ENCODE measurements at places on chromosomes 1 and 21.

GRCh38 chr1:98538106-98538505, 123.4 kb upstream of the SNX7 start:
- DNase-seq: no peak

DNA sequence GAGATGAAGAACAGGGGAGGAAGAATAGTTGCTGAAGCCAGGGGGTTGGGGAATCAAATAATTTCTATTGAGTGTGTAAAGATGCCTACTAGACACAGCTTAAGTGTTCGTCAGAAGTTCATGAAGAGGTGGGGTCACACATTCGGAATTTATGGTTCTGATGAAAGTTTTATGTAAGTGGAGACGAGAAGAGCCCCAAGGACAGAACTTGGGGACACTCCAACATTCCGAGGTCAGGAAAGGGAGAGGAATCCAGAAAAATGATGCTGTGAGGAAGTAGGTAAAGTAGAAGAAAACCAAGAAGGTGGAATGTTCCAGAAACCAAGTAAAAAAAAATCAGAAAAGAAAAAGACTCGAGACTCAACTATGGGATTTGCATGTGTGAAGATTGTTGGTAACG, 272.5 kb downstream of the SIPA1L2 start:
- DNase-seq: no peak

GRCh38 chr1:105641407-105641806, 1415.1 kb upstream of the PRMT6 start:
- no peak for DNase-seq

GRCh38 chr1:185681034-185681633, 53.1 kb upstream of the HMCN1 start:
- no peak for DNase-seq

GRCh38 chr21:42148097-42148496, 70.8 kb upstream of the ABCG1 start:
- DNase-seq: no peak

DNA sequence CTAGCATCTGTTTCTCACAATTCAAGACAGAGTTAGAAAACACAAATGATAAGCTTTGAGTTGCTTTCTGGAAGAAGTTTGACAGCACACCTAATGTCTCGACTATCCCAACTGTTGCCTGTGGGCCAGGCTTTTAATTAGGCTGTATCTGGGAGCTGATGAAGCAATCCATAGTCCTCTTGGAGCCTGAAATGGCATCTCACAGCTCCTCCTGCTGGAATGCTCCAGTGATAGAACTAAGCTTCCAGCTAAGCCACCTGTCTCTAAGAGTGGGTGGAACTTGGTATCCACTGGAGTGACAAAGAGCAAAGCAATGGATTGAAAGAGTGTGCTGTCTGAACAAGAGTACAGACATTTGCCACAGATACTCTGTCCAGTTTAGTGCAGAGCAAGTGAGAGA, 605.3 kb upstream of the NR5A2 start:
- no peak for DNase-seq

DNA sequence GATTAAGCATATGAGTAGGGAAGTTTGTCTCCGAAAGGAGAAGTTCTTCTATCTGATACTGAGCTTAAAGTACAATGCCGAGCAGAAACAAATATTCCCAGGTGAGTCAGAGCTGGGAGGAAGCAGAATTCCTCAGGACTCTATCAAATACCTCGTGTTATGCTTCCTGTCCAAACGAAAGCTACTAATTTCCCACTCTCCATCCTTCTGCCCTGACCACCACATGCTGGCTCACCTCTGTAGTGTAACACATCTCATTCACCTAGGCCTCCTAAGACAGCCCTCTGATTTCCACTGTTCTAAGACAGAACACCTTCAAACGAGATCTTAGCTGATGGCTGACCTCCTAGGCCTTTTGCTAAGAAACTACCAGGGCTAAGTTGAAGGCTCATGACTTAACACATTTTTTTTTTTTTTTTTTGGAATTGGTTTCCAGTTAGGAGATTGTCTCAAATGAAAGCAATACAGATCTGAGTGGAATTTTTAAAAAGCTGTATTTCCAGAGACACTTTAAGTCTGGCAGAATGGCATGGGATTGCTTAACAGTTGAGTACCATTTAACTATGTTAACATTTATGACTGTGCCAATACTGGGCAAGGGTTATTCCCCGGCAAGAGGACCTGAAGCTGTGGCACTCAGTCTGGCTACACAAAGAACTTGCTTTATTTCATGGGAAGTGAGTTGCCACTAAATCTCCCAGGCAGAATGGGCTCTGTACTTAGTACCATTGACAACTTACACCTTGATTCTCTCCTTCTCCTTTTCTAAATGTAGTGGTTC, 583.4 kb downstream of the DPYD start:
- DNase-seq: no peak

DNA sequence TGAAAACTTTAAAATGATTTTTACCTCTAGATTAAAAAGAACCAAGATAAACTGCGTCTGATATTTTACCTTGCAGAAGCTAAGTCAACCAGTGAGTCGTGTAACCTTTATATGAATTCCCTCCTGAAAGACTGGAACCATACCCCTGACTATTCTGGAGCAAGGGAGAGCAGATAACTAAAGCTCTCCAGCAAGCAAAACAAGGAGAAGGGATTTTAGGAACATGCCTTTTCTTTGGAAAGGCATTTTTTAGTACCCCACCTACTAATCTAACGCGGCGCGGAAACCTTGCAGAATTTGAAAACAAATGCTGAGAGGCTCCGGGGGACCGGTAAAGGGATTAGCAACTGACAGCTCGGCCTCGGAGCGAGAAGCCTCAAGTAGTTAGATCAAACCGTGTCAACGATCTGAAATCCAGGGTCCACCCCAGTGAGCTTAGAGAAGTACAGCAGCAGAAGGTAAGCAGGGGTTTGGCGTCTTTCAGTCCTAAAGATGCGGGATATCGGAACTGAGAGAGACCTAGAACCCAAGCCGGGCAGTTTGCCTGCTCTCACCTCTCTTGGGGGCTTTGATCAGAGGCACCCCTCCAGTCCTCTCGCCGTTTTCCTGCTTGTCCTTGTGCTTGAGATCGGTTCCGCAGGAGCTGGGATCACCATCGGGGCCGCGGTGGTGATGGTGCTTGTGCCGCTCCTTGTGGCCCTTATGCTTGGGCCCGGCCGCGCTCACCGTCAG, 954 bp downstream of the RSBN1 start:
- no peak for DNase-seq

DNA sequence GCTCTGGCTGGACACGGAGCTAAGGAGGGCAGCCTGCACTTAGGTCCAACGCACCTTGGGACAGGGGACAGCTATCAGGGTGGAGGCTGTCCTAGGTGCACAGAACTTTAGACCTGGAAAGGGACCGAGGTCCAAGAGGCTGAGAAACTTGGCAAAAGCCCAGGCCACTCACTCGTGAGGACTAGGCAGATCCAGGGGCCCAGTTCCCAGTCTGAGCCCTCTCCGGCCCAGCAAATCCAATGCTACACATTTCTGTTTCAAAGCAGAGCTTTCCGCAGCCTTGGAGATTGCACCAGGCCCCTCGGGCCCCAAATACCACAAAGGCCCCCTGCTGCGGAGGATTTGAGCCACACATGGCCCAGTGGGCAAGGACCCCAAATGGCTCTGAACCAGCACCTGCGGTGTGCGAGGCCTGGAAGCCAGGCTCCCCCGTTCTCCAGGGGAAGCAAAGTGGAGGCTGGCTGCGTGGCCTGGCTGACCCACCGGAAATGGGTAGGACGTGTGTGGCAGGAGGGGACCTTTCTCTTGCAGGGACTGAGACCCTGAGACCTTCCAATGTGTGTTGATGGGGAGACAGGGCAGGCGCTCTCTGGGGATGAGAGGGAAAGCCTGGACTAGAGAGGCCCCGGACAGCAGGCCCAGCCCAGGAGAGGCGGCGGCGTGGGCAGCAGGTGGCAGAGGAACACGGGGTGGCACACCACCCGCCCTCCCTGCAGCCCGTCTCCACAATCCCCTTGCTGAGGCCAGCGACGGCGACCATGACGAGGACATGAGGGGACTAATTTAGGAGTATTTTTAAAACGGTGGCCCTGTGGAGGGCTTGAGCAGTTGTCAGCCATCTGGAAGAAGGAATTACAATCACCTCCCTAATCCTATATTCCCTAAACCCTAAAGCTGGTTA, 118.7 kb downstream of the CASZ1 start:
- no peak for DNase-seq

GRCh38 chr1:65525266-65526048, 105.0 kb downstream of the LEPR start:
- DNase-seq: no peak

DNA sequence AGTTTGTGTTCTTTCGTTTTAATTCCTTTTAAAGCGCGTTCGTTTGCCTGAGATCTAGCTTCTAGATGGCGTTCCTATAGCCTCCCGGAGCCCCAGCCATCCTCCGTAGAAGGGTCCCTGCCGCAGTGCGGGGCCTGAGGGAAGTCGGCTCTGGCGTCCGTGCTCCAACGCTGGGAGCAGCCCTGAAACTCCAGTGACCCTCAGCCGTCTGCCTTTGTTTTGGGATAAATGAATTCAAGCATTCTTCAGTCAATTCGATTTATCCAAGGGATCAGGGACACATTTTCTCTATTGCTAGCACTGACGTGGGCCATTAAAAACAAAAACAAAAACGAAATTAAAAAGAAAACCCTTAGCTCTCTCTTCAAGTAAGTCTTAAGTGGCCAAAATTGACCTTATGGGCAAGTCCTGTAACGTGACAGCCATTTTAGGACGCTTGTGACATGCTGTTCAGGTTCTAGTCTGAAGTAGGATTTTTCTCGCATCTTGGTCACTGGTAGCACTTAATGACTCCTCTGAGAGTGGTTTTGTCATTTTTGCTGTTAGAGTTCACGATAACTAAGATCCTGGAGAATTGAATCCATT, 742 bp upstream of the HSPA13 start:
- DNase-seq: no peak

- no peak for DNase-seq
Measured at GRCh38 chr21:36511484-36512220, 31.7 kb upstream of the CLDN14 start.

GRCh38 chr21:36171741-36172331, 15.2 kb downstream of the DOP1B start:
- DNase-seq: no peak

DNA sequence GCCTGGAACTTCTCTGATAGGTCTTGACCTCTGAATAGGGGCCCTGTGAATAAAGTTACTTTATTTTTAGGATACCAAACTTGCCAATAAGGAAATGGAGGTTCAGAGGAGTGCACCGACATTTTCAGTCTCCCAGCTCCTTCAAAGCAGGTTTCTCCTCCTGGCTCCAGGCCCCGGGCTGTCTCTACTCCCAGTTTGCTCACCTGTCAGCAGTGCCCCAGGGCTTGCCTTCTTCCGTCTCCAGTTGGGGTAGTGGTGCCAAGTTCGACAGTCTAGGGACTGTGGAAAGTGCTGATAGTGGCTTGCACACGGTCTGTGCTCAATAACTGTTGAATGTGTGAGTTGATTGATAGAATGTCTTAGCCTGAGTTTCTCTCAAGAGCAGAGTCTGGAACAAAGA, 149.2 kb downstream of the ACTL8 start:
- no peak for DNase-seq

DNA sequence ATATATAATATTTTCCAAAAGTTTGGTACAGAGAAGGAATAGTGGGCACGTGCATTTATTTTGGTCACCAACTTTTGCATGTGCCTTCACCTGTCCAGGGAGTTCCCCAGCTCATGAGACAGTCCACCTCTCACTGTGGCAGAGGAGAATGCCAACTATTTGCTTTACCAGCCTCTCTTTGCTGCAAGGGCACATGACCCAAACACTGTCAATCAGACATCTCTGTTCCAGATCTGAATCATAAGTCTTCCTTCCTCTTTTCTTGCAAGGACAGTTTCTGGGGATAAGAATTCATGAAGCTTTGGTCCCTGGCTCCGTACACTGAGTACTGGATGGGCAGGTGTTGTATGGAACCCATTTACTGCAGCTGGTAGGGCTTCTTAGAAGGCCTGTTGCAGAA, 38.6 kb downstream of the C1orf87 start:
- DNase-seq: no peak

DNA sequence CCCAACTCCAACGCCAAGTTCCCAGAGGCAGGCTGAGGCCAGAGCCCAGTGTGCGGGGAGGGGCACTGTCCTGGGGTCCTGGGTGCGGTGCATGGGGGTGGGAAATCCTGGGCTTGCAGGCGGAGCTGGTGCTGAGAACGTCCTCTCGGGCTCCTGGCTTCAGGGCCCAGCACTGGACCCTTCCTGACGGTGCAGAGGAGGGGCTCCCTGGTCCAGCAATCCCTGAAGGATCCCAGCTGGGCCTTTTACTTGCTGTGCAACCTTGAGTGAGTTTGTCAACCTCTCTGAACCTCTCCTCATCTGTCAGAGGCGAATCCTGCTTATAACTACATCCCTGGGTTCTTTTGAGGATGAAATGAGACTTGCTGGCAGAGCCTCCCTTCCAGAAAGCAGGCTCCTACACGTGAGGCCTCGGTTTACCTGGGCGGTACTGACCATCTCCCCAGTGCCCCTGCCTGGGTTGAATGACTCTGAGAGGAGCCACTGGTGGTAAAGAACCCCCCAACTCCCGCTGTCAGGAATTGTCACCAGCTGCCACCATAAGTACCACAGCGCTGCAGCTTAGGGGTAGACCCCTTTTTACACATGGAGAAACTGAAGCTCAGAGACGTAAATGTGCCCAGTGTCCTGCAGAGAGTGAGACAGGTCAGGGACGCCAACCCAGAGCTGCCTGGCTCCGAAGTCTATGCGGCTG, 77.3 kb downstream of the DHRS3 start:
- DNase-seq: no peak

DNA sequence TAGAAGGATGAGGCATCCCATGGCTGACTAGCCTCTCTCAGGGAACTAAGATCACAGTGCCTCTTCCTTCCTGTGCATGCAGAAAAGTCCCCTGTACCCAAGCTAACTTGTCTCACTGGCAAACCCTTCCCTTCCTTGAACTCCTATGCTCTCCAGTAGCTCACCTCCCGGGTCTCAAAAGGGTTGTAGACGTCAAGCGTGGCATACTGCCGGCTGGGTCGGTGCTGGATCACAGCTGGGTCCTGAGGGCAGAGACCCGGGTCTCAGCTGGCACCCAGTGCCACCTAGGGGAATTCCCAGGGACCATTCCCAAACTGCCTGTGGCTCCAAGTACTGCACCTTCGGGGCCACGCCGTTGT, 688 bp downstream of the SCAMP3 start:
- no peak for DNase-seq

GRCh38 chr1:63087966-63088365, 234.4 kb upstream of the FOXD3 start:
- no peak for DNase-seq

GRCh38 chr1:69585666-69586065, 17.9 kb downstream of the LRRC7 start:
- DNase-seq: no peak

Measured in activated T-cell treated with anti-CD3 and anti-CD28 coated beads, Interleukin-2, amount 50 U/mL, for 1 hour (primary cell).